ENCODE measurements at places on chromosomes 2 and 18.

DNA sequence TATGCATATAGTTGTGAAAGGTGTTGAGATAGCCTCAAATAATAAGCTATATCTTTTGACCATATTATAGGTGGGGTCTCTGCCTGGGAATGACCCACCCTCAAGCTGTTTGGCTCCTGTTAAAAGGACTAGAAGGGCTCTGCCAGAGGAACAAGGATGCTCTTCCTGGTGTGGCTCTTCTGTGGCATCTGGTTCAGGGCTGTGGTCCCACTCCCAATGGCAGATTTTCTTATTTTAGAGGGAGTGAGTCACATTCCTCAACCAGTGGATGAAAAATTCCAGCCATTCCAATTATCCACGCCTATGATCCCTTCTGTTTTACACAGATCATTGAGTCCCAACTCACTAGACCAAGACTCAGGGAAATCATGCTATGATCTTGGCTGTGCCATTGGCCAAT, 119.9 kb downstream of the PARD3B start:
- no peak for DNase-seq

DNA sequence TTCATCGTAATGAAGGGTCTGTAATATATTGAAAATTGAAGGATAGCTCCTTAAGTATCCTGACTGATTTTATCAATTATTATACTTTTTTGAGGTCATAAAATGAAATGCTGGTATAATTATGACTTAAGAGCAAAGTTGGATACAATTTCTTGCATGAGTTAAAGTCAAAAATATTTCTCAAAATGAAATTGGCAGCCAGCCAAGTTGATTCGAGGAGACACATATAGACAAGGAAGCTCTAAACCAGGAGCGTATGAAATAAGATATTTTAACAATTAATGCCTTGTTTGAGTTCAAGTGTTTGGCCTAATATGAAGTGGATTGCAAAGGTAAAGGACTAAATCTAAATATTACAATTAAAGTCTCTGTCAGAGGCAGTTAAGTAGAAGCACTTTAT, 260.4 kb upstream of the DSEL start:
- DNase-seq: no peak

DNA sequence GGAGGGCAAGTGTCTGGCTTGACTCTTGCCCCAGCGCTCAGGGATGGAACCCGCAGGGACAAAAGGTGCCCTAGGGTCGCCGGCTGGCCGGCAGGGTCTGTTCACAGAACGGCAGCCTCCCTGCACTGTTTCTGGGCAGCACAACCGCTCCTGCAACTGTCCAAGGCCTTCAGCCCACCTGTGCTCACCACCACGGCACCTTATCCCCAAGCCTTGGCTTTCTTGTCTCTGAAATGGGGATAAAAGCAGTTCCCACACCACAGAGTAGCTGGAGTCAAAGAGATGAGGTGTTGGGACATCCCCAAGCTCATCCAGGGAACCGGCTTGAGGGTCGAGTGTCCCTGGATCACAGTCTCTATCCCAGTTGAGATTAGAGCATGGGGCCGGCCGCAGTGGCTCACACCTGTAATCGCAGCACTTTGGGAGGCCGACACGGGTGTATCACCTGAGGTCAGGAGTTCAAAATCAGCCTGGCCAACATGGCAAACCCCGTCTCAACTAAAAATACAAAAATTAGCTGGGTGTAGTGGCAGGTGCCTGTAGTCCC, 4.7 kb downstream of the SNORC start:
- DNase-seq: no peak

GRCh38 chr2:73823916-73824523, 4.7 kb upstream of the STAMBP start:
- peak; percentile 78 for DNase-seq

- no peak for DNase-seq
These were observed 97.1 kb upstream of the PXDN start for GRCh38 chr2:1841461-1841860.

DNA sequence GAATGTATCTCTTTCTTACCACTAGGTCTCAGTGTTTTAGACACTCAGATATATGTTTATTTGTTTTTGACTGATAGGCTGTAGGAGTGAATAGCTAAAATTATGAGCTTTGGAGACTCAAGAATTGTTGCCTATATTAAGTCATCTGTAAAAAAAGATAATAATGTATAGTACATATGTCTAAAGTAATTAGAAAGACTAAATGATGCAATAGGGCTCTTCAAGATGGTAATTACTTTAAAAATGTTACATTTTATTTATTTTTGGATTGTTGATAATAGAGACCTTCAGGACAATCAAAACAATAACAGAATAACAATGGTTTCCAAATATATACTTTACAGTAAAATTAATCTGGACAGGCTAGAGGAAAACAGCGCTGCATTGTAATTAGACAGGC, 19.9 kb upstream of the SCN7A start:
- no peak for DNase-seq

GRCh38 chr2:2846332-2847208, 515.5 kb upstream of the MYT1L start:
- DNase-seq: no peak

DNA sequence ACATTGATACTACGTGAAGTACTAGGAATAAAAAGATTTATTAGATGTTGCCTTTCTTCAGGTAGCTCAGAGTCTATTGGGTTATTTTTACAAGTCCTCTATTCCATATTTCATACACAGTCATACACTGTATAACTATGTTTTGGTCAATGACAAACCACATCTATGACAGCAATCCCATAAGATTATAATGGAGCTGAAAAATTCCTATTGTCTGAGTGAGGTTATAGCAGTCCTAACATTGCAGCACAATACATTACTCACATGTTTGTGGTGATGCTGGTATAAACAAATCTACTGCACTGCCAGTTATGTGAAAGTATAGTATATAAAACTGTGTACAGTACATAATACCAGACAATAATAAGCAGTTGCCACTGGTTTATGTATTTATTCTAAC, 595.1 kb downstream of the MBD2 start:
- no peak for DNase-seq

DNA sequence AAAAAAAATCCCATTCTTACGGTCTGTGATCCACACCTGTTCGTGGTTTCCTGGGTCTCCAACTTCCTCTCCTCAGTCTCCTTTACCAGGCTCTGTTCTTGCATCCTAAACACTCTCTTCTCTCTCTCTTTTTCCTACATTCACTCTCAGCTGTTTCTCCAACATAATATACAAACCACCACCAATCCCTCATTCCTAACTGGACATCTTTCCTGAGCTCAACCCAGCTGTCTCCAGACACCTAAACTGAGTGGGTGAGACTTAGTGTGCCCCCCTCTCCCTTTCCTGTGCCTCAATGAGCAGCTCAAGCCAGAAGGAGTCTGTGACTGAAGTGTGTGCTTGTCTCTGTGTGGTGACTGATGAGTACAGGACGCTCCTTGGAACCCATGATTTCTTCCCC, 59.4 kb downstream of the LIPG start:
- no peak for DNase-seq

- DNase-seq: no peak
These were observed 27.5 kb upstream of the FOSL2 start for GRCh38 chr2:28365158-28365557.

- DNase-seq: no peak
These were observed 69.9 kb downstream of the ODC1 start for GRCh38 chr2:10378189-10378588.

- no peak for DNase-seq
These were observed 83.7 kb downstream of the TCF7L1 start for GRCh38 chr2:85216927-85217326.

GRCh38 chr18:54737986-54738385, 90.3 kb upstream of the RAB27B start:
- no peak for DNase-seq

- no peak for DNase-seq
These were observed 17.1 kb upstream of the VWC2L start for GRCh38 chr2:214393796-214394195.

GRCh38 chr2:128817171-128817570, 498.5 kb upstream of the HS6ST1 start:
- DNase-seq: no peak

DNA sequence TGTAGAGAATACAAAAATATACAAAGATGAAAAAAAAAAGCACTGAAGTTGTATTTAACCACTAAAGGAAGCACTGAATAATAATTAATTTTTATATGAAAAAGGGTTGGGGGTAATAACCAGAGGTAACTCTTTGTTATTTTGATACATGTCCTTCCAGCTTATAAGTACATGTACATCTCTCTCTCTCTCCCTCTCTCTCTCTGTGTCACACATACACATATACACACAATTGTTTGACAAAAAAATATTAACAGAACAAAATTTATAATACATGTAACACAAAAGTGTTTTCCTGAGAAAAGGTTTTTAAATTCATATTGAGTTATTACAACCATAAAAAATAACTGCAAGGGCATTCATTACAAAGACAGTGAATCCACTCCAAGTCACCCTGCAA, 4.6 kb downstream of the WIPF1 start:
- peak; percentile 69 for DNase-seq

- no peak for DNase-seq
These were observed 756.7 kb downstream of the SOCS6 start for GRCh38 chr18:71045331-71046065.

- no peak for DNase-seq
These were observed 10.0 kb downstream of the ATOH8 start for GRCh38 chr2:85763831-85764230.

- no peak for DNase-seq
These were observed 3.8 kb upstream of the SALL3 start for GRCh38 chr18:78975699-78976335.

DNA sequence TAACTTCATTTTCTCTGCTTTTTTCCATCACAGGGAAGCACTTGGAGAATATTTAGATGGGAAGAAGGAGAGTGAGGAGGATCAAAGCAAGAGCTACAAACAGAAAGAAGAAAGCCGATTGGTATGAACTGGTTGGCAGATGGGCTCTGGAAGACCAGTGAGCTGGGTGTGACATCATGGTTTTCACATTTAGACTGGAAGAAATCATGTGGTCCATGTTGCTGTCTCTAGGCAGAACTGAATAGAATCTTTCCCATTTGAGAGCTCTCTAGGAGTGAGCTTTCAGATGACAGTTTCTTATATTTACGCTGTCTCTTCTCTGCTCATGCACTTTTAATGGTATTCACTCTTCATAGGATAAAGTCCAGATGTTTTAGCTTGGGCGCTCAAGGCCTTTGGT, 12.6 kb downstream of the DRC1 start:
- DNase-seq: no peak

GRCh38 chr2:20471148-20471547, 24.3 kb downstream of the RHOB start:
- DNase-seq: no peak

- DNase-seq: no peak
These were observed 805 bp downstream of the LIMS2 start for GRCh38 chr2:127674241-127675209.

GRCh38 chr2:134366359-134366758, 112.5 kb downstream of the MGAT5 start:
- no peak for DNase-seq

DNA sequence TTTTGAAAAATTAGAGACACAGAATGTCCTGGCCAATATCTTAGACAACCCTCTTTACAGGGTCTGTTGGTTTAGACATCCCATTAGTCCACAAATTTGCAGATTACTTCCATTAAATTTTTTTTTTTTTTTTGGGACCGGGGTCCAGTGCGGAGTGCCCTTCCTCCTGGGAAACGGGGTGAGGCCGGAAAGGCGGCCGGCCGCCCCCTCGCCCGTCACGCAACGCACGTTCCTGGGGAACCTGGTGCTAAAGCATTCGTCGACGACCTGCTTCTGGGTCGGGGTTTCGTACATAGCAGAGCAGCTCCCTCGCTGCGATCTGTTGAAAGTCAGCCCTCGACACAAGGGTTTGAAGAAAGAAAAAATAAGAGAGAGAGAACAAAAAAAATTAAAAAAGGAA, 21.5 kb upstream of the RBFA start:
- DNase-seq: no peak

- DNase-seq: no peak
These were observed 282.5 kb upstream of the CWC22 start for GRCh38 chr2:180289627-180290026.

GRCh38 chr2:234136461-234136860, 86.0 kb downstream of the SPP2 start:
- no peak for DNase-seq

DNA sequence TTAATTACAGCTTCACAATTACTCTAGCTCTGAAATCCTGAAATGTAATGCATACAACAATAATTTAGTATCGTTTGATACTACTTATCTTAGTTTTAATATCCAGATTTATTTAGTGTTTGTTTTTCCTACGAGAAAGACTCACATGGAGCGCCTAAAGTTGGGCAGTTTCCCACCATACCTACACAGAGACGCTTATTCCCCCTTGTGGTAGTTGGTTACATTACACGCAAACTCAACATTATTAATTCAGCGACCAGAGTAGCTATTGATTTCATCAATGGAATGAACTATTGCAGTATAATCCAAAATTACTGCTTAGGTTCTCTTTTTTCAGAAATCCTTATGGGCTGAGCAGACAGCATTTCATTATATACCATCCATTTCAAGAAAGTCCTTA, 164.0 kb upstream of the REG3G start:
- DNase-seq: no peak

GRCh38 chr2:189566046-189566445, 14.5 kb downstream of the SLC40A1 start:
- DNase-seq: no peak

GRCh38 chr2:239951825-239952224, 73.3 kb downstream of the NDUFA10 start:
- DNase-seq: no peak

- DNase-seq: no peak
These were observed 40.0 kb downstream of the BIN1 start for GRCh38 chr2:127066942-127067341.

DNA sequence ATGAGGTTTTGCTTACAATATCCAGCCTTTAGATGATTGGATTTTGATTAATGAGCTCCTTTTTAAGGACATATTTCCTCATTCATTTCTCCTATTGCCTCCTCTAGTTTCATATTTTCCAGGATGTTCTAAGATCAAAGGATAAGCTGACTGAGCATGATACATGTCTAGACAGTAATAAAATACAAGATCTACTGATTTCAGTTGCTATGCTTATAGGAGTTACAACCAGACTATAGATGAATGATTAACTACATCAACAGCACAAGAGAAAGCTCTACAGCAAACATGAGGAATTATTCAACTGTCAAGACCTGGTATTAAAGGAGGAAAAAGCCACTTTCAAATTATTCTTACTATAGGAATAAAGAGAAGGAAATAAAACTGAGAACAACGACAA, 85.0 kb upstream of the LINC00305 start:
- DNase-seq: no peak

DNA sequence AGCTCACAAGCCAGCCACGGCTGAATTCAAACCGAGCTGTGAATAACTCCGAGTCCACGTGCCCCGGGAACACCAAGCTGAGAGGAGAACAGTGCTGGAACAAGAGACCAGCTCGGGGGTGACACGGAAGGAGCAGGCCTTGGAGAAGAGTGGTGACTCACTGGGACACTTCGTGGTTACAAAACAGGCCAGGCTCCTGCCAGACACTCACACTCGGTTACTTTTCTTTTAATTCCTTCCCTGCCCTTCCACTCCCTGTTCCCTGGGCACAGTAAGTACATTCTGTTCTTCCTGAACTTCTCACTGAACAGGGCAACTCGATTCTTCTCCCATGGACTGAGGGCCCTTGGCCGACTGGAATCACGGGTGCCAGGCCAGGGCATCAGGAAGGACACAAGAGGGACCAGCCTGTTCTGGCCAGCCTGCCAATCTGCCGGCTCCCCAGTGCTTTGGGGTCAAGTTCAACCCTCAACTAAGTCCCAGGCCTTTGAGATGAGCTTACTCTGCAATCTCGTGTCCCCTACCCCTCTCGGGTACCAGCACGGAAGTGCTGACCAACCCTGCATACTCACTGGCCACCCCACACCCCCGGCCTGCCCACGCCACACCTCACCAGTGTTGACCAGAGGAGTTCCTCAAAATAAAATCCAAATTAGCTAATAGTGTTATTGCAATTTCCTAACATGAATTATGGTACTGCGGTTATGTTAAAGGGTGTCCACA, 87.5 kb downstream of the TFCP2L1 start:
- no peak for DNase-seq

Measured in NCI-H2227 treated with DMSO at 0.1 percent for 48 hours (cell line).